ENCODE measurements at places on chromosomes 13 and 19.

GRCh38 chr19:5360003-5360780 is 19.6 kb upstream of the PTPRS start:
- no peak for DNase-seq

GRCh38 chr19:46240693-46241092 is 11.2 kb downstream of the IGFL1 start:
- no peak for DNase-seq

GRCh38 chr19:1445932-1446712 is 3.8 kb upstream of the APC2 start:
- no peak for DNase-seq

- DNase-seq, result no peak
Measured at GRCh38 chr19:5205381-5205780, 135.2 kb downstream of the PTPRS start.

DNA sequence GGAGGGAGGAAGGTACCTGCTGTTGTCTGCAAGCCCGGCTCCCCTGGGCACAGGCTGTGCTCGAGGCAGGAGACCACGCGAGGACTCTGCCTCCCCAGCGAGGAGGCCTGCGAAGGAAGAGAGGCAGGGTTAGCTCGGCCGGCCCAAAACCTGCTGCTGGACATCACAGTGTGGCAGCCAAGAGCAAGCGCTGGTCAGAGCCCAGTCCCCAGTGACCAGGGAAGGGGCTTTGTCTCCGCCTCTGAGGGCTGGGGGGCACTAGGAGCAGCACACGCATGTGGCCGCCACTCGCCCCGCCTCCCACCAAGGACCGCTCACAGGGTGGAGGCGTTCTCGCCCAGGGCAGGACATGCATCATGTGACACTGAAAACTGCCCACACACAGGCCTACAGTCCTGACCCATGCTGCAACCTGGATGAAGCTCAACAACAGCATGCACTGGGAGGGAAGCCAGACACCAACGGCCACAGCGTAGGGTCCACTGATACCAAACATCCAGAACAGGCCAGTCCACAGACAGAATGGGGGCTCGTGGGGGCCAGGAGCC is 8.5 kb downstream of the MIER2 start:
- DNase-seq, result no peak

Data from left renal cortex interstitium (tissue), 4 donors.